ENCODE measurements at places on chromosomes 11 and 22.

GRCh38 chr11:119754656-119755355 is 25.8 kb upstream of the NECTIN1 start:
- no peak for DNase-seq

GRCh38 chr11:118980191-118980881 is 8.8 kb downstream of the FOXR1 start:
- no peak for DNase-seq

DNA sequence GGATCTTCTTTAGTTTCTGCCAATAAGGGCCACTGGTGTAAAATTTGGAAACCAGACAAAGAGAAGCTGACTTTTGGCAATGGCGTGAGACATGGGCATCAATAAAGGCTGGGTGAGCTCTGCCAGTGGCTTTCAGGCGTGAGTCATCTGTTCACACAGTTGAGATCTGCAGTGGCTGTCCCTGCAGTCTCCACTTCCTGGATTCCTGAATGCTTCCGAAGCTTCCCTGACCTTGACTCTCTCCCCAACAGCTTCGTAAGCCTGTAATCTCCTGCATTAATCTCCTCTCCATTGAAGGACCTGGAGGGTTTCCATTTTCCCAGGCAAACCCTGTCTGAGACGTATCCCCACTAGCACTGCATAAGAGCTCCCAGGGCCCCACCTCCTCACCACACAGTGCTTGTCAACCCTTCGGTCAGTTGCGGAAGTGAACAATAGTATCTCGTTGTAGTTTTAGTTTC is 574.7 kb downstream of the TBC1D22A start:
- no peak for DNase-seq

DNA sequence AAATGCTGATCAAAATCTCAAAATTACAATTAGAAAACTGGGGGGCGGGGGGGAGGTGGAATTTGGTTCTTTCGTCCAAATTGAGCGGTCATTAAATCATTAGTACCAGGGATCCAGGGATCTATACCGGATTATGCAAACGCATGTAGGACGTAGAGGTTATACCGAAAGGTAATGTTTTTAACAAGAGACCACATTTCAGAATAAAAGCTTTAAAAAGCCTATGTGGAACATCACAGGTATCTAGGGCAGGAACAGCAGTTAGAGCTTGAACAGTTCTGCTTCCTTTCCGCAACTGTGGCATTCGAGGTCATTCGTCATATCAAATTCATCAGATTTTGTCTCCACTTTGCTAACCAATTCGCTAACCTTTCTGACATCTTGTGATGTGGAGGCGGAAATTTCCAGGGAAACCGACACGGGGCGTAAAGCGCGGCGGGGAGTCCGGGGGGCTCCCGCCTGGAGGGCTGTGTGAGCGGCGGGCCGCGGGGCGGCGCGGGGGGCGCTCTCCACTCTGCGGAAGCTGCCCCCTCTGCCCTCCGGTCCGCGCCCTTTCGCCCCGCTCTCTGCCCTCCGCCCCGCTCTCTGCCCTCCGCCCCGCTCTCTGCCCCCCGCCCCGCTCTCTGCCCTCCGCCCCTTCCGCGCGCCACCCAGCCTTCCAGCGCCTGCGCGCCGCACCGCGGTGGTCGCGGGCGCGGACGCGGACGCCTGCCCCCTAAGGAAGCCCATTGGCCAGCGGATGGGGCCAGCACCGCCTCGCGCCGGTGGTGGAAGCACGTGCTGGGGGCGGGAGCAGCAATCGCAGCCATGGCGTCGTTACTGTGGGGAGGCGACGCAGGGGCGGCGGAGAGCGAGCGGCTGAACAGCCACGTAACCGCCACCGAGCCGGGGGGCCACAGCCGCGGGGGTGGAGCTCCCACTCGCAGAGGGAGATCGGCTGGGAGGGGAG is at the start of gene DDX25:
DDX25 (plus strand) TSS at position 798 of the 949 bp plus-strand sequence; CDS start at position 808, 10 bp downstream.
- no peak for DNase-seq
